ENCODE measurements at places on chromosomes 7 and 10.
A peak's percentile ranks its signal among the peaks of the same experiment; 100 is the strongest.

GRCh38 chr10:4257939-4258465, 473.0 kb upstream of the KLF6 start:
- no peak for DNase-seq

- DNase-seq = peak; percentile 67
Observed at GRCh38 chr7:10973942-10974911, 555 bp downstream of the PHF14 start.

- DNase-seq = no peak
Observed at GRCh38 chr10:76089556-76090180, 658.2 kb downstream of the LRMDA start.

- peak; percentile 83 for DNase-seq
Observed at GRCh38 chr7:139328375-139328774, 12.8 kb upstream of the FMC1 start.

DNA sequence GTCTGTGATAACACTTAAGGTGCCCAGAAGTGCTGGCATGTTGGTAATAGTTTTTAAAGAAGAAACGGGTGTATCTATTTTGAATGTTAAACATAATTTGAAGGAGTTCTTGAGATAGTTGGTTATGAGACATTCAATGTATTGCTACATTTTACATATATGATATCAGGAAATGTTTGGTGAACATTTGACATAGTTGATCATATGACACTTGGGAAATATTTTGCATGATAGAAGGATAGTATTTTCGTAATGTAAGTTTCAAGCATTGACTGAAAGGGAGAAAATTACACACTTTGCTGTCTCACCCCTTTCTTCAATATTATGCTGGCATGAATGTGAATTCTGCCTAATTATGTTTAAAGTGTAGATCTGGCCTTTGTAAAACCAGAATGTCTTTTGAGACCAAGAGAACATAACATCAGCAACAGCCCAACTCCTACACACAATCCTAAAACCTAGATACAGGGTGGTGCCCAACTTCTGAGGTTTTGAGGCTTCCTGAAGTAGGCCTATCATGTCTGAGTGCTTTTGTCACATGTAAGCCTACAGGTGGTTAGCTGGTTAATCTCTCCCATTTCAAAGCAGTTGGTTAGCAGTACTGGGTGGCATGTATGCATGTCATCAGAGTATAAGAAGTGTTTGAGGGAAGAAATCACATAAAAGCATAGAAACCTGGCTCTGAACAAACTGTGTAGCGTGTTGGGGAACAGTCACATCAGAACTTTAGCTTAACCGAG, 2.1 kb downstream of the ADD3 start:
- no peak for DNase-seq

DNA sequence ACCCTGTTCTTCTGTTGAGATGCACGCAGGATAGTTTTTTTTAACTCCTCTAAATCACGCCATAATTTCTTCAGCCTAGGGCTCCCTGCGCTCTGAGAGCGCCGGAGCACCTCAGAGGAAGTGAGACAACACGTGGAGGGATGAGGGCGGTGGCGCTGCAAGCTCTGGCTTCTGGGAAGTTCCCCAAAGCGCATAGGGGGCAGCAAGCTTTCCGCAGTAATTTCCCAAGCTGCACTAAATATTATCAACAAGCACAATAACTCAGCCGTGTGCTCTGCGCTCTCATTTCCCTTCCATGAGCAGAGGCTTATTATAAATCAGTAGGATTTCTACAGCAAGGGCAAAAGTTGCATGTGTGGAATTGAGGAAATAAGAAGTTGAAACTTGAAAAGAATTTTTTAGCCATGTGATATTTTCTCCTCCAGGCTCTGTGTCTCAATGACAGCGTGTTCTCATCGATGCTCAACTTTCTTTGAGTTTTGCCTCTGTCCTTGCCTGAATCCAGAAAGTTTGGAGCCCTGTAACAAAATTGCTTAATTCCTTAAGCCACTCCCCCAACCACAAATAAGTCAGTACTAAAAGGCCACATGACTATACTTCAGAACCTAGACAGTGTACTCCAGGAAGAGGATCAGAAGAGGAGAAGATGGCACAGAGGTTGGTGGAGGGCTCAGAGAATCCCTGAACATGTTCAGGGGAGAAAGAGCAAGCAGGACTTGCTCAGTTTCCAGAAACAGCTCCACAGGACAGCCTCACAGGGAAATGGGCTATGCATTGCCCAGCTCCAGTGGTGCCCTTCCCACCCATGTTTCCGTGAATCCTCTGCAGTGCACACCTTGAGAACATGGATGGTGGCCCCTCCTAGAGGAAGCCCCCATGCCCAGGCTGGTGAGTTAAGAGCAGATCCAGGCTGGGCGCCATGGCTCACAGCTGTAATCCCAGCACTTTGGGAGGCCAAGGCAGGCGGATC, 221.5 kb upstream of the GHITM start:
- DNase-seq = peak; percentile 2

- DNase-seq = no peak
Observed at GRCh38 chr10:1462994-1463633, 274.2 kb downstream of the ADARB2 start.

- DNase-seq = no peak
Observed at GRCh38 chr7:151372612-151373265, 31.1 kb downstream of the NUB1 start.

DNA sequence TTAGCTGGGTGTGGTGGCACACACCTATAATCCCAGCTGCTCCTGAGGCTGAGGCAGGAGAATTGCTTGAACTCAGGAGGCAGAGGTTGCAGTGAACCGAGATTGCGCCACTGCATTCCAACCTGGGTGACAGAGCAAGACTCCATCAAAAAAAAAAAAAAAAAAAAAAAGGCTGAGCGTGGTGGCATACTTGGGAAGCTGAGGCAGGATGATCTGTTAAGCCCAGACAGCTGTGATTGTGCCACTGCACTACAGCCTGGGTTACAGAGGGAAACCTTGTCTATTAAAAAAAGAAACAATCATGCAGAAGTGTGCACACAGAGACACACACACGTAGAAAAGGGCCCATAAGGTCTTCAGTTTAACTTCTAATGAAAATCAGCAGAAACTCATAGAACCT, 150.6 kb downstream of the TPST1 start:
- no peak for DNase-seq

DNA sequence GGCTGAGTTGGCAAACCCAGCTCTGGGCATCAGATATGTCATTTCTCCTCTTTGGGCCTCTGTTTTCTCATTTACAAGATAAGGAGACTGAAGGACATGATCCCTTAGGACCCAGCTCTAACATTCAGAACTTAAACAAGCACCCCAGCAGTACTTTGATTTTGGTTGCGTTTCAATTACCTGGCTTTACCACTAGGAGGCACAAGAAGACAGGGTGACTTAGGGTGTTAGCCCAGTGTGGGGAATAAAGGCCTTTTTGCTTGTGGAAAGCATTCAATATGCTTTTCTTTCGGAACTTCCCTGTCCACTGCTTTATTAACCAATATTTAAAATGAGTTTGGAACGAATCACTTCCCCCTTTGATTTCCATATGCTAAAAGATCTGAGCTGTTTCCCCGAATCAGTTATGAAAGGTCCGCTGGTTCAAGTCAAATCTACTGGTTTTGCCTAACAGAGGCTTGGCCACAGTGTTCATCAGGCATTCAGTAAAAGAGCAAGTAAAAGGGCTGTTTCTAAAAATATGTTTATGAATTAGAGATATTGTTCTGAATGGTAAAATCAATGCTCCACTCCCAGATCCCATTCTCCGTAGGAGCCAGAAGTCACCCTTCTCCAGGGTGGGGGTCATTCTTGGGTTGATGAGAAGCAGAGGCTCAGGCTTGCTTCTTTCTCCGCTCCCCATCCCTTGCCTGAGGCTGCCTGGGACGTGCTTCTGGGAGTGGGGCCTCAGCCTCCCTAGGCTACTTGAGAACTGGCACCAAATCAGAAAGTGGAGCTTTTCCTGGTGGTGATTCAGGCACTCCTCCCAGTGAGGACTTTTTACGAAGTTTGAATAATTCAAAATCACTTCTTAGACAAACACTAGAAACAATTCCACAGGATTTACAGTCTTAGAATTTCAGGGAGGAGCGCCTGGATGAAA, 105.5 kb downstream of the MYOF start:
- DNase-seq = peak; percentile 83

GRCh38 chr10:29204070-29204800, 84.6 kb upstream of the LYZL1 start:
- no peak for DNase-seq

- DNase-seq = peak; percentile 72
Observed at GRCh38 chr10:92590623-92591549, 2.0 kb upstream of the KIF11 start.

DNA sequence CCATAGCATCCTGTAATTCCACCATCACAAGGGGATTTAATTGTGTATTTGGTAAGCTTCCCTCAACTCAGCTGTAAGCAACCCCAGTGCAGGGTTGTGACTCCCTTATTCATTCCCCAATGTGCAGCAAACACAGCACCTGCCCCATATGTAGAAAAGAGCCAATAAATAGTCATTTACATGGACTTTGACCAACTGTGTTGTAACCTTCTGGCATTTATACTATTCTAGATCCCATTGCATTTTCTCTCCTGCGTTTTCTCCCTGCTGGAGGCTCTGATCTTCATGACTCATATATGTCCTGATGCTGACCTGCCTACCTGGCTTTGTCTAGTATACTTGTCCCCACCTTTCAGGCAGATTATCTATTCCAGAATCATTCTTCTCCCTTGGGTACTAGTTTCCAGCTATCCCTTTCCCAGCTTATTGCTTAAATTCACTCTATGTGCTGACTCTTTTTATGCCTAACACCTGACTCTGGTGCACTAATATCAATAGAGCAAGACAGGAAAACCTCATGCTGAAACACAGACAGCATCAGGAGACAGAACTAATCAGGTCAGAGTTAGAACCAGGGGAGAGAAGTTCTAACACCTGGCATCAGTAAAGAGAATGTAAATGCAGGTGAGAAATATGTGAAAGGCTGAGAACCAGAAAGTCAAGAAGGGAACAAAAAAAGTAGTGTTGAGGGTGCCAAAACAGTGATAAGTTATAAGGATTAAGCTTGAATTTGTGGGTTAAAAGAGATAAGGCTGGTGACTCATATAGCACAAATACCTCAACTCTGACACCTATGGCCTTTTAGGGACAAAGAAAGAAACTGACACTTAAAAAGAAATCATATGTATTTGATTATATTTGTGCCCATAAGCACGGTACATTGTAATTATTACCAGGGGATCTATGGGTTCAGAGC, 402.7 kb downstream of the IPMK start:
- DNase-seq = no peak

GRCh38 chr10:58993480-58994221, 182.8 kb upstream of the PHYHIPL start:
- no peak for DNase-seq
